ENCODE measurements at places on chromosomes 7 and 10.
A peak's percentile ranks its signal among the peaks of the same experiment; 100 is the strongest.

DNA sequence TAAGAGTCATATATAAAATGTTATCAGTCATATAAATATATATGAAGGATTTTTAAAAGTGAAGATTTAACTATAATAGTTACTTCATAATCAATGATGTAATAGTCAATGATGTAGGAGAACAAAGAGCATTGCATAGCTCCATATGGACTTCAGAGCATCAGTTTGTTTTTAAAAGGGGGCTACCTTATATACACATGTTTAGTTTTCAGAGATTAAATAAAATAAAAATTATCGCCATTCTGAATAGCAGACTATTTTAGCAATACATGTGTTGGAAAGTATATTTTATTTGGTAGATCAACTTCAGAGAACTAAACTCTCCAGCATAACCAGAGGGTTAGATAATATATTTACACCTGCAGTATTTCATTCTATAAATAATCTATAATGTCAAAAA lies 29.1 kb upstream of the EPC1 start:
- no peak for DNase-seq

- DNase-seq: no peak
These were observed 43.8 kb upstream of the ARID5B start for GRCh38 chr10:61857746-61858145.

DNA sequence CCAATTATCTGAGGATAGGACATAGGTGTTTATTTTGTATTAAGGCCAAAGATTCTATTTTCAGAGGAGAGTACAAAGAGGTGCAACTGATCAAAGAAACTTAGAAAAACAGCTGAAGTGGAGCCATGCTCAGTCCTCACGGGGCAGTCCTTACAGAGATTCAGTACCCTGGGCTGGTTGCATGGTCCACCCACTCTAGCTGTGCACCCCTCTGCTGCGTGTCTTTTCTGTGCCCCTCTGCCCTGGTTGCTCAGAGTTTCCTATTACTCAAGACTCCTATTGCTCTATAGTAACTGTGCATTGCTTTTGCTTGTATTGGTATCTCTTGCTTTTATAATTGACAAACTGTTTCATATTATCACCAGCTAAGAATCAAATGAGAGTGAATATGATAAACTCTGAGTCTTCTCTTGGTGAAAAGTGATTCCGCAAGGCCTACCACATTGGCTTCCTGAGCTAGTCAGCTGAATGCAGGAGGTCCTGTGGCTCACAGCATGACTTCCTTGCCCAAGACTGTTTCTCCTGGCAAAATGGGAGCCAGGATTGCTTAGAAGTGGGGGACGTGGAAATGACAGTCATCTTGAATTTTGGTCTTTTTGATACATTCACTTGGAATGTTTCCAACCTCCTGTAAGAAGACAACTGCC lies 137.0 kb downstream of the GLCCI1 start:
- DNase-seq: no peak

DNA sequence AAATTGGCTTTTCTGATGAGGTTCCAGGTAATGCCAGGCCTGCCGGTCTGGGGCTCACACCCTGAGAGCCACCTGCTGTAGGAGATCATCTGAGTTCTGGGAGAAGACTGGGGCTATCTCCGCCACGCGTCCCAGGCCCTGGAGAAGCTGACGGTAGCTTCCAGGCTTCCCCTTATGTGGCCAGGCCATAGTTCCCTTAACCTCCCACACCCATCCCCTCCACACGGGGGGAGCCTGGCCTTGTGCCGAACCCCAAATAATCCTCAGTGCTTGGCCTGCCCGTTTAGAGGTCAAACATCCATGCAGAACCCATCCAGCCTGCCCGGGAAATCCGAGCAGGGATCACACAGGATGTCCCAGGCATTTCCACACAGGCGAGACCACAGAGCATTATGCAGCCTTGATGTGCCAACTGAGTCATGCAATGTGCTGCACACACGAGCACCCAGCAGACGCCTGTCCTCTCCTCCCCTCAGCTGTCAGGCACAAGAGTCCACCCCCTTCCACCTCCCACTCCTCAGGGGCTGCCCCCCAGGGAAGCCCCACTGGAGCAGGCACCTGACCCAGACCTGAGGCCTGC lies 176.2 kb downstream of the PRKAG2 start:
- DNase-seq: no peak

- DNase-seq: no peak
These were observed 109.9 kb upstream of the EGFR start for GRCh38 chr7:54908760-54909438.

DNA sequence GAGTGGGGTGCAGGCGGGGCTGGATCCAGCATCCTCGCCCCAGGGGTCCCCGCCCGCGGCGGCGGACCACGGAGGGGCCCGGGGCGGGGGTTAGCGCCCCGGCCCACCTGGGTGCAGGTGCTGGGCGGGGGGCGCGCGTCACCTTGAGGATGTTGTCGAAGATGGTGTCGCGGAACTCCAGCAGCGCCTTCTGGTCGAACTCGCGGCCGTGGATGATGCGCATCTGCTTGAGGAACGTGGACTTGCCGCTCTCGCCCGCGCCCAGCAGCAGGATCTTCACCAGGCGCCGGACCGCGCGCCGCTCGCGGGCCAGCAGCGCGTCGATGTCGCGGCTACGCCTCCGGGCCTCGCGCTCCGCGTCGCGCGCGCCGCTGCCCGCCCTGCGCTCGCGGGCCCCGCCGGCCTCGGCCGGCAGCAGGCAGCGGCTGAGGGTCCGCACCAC lies 376 bp downstream of the GNA12 start:
- DNase-seq: no peak

DNA sequence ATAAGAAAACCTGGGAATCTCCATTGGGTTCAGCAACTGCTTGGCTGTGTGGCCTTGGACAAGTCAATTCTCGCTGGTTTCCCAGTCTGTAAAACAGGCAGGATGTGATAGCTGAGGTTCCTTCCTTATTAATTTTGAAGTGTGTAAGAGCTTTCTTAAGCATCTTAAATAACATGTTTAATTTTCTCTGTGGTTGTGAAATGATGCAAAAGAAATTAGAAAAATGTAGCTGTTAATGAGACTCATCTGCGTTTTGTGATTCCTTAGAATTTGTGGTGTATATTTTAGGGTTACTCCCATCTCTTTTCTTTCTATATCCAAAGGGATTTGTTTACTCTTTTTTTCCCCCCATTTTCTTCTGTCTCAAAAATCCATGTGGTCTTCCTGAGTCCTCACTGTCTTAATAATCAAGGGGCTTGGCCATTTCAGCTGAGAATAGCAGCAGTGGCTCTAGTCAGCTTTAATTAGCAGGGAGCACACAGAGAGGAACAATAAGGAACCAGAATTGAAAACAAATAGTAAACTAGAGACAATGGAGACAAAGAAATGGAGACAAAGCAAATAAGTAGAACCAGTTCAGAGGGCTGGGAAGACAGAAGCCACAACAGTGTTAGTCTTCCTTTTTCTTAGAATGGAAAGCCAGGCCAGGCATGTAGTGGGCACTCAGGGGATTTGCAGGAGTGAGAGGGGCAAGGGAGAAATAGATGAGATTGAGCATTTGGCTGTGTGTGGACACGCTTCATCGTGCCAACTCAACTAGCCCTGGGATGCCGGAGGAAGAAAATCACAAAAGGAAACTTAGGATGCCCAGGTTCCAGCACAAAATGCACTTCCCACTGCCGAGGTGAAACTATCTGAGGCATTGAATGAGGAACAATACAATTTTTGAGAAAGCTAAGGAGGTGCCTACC lies 93.9 kb downstream of the CHN2 start:
- DNase-seq: no peak

DNA sequence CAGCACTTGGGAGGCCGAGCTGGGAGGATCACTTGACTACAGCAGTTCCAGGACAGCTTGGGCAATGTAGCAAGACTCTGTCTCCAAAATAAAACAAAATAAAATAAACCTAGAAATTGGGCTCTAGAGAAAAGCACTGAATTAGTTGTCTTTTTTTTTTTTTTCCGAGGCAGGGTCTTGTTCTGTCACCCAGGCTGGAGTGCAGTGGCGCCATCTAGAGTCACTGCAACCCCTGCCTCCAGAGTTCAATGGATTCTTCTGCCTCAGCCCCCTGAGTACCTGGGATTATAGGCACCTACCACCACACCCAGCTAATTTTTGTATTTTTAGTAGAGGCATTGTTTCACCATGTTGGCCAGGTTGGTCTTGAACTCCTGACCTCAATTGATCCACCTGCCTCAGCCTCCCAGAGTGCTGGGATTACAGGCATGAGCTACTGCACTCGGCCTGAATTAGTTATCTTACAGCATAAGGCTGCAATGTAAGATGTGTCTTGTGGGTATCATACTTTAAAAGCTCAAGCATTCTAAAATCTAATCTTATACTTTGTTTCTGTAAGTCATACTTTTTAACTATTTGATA lies 12.8 kb downstream of the MEIG1 start:
- DNase-seq: peak; percentile 29

GRCh38 chr10:28411648-28412047 lies 108.8 kb upstream of the MPP7 start:
- DNase-seq: no peak

- DNase-seq: no peak
These were observed 266.6 kb downstream of the NXPH1 start for GRCh38 chr7:8699875-8700624.

DNA sequence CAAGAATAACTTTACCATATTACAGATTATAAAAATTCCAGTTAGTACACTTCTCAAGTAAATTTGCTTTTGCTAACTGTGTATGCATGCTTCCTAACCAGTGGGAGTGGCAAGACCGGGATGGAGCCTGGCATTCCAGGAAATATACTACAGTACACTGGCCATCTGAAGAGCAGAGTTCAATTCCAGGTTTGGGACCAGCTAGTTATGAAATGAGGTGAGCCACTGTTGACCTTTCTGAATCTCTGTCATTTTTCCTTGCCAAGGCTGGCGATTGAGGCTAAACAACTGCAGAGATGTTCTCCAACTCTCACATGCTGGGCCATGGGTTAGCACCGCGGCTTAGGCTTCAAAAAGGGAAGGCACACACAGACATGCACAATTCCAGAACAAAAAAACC lies 258.2 kb downstream of the GLI3 start:
- no peak for DNase-seq
